Suprapubic skin (tissue), 4 donors: ENCODE measurements at places on chromosomes 12 and 14.

- no peak overlapping the region for H3K27ac ChIP-seq
- H3K27me3 ChIP-seq: peaks cover 4% of the 10 kb centered on the region
- DNase-seq: no peak
Measured at GRCh38 chr14:69932391-69932790, 53.2 kb downstream of the SMOC1 start.

DNA sequence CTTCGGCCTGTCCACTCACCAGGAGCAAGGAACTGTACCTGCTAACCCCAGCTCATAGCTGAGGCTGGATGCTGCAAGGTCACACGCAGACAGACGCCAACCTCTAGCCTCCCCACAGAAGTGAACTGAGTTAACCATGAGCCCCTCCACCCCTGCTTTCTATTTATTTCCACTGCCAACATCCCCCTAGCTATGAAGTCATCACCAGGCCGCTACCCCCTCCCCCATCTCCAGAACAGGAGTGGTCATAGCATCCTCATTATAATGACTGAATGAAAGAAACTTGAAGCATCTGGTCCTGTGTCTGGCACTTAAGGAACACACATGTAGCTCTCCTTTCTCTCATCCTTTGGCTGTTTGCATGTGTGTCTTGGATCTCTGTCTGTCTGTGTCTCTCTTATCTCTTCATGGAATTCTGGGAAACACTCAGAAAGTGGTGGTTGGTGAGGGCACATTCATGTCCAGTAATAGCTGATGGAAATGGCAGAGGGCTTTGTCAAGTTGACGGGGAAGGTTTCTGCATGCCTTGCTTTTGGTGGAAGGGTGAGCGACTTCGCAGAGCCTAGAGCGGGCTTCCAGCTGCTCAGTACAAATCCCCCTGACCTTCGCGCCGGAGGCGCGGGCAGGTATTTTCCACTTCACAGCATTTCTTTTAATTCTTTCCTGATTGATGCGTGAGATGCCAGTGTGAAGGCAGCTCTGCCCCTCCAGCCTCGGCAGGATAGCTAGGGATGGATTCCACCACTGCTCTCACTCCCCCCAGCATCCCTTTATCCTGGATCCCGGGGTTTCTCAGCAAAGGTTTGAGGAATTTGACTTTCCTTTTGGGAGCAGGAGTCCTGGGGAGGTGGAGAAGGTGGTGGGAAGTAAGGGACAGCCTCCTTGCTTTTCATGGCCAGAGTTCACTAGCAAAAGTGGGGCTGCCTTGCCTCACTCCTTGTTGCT is 198.2 kb downstream of the CHST11 start:
- H3K27me3 ChIP-seq: no peaks in the 10 kb centered on the region
- H3K27ac ChIP-seq: no peak overlapping the region
- DNase-seq: no peak
- H3K4me3 ChIP-seq: no peak overlapping the region

GRCh38 chr12:120720234-120720986 is 5.2 kb upstream of the ACADS start:
- DNase-seq: no peak
- H3K4me1 ChIP-seq: peaks cover 15% of the 10 kb centered on the region
- H3K36me3 ChIP-seq: peaks cover 72% of the 10 kb centered on the region
- H3K27me3 ChIP-seq: no peaks in the 10 kb centered on the region
- H3K4me3 ChIP-seq: no peak overlapping the region

DNA sequence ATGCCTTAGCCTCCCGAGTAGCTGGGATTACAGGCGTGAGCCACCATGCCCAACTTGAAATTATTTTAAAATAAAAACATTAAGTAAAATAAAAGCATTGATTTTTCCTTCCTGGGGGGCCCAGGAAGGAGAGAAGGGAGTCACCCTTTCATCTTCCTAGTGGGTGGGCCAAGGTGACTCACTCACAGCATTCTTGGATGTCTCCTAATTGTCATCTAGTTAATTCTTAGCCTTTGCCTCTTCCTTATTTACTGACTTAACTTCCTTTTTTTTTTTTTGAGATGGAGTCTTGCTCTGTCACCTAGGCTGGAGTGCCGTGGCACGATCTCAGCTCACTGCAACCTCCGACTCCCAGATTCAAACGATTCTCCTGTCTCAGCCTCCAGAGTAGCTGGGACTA is 29.2 kb downstream of the TMEM120B start:
- DNase-seq: no peak
- H3K4me1 ChIP-seq: no peaks in the 10 kb centered on the region
- H3K27me3 ChIP-seq: no peaks in the 10 kb centered on the region
- no peak overlapping the region for H3K27ac ChIP-seq
- no peaks in the 10 kb centered on the region for H3K36me3 ChIP-seq

DNA sequence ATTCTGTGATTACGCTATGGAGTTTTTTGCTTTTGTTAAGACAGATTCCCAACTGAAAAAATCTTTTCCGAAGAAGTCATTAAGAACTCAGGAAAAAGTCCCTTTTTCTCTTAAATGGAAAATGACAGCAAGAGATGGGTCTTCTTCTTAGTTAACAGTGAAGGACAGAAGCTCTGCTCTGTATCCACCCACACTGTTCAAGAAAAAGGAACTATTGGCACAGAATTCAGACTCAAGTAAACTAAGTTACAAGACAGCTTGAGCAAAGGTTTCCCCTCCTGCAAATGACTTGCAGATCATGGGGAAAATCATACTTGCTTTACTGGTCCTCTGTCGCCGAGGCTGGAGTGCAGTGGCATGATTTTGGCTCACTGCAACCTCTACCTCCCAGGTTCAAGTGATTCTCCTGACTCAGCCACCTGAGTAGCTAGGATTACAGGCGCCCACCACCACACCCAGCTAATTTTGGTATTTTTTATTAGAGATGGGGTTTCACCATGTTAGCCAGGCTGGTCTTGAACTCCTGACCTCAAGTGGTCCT is 137.1 kb upstream of the AEBP2 start:
- DNase-seq: no peak
- no peaks in the 10 kb centered on the region for H3K27me3 ChIP-seq
- H3K27ac ChIP-seq: no peak overlapping the region
- no peak overlapping the region for H3K4me3 ChIP-seq
- peaks cover 10% of the 10 kb centered on the region for H3K4me1 ChIP-seq

GRCh38 chr12:124281309-124281708 is 13.6 kb upstream of the RFLNA start:
- no peak overlapping the region for H3K27ac ChIP-seq
- H3K4me1 ChIP-seq: peaks cover 24% of the 10 kb centered on the region
- H3K36me3 ChIP-seq: no peaks in the 10 kb centered on the region
- peaks cover 34% of the 10 kb centered on the region for H3K27me3 ChIP-seq

GRCh38 chr14:77598366-77599070 is 17.9 kb downstream of the SPTLC2 start:
- H3K27me3 ChIP-seq: no peaks in the 10 kb centered on the region
- H3K4me3 ChIP-seq: no peak overlapping the region
- DNase-seq: no peak
- peaks cover 28% of the 10 kb centered on the region for H3K36me3 ChIP-seq

- H3K36me3 ChIP-seq: no peaks in the 10 kb centered on the region
- H3K27ac ChIP-seq: no peak overlapping the region
- H3K4me3 ChIP-seq: no peak overlapping the region
- H3K27me3 ChIP-seq: no peaks in the 10 kb centered on the region
Measured at GRCh38 chr12:80183939-80184338, 84.6 kb downstream of the OTOGL start.

- H3K27me3 ChIP-seq: peaks cover 100% of the 10 kb centered on the region
- no peak for DNase-seq
- peaks cover 56% of the 10 kb centered on the region for H3K4me1 ChIP-seq
- H3K4me3 ChIP-seq: peak overlapping the region; percentile 40
- H3K27ac ChIP-seq: no peak overlapping the region
Measured at GRCh38 chr14:60649875-60650372, 647 bp upstream of the SIX1 start.

DNA sequence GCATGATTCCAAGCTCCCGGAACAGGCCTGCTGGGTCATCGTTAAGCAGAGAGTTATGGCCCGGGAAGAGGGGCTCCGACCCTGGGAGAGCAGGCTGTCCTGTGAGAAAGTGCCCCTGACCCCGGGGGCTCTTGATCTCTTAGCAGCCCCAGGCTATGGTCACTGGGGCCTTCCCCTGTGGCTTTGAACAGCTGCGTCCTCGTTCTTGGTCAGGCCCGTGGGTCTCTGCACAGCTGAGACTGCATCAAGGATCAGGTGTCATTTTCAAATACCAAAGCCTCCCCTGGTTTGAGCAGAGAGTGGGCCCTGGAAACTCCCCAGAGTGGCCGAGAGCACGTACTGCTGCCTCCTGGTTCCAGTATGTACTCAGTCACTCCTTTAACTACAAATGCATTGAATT is 114.8 kb downstream of the ESRRB start:
- H3K27ac ChIP-seq: no peak overlapping the region
- H3K4me1 ChIP-seq: no peaks in the 10 kb centered on the region
- H3K27me3 ChIP-seq: no peaks in the 10 kb centered on the region
- no peaks in the 10 kb centered on the region for H3K36me3 ChIP-seq

DNA sequence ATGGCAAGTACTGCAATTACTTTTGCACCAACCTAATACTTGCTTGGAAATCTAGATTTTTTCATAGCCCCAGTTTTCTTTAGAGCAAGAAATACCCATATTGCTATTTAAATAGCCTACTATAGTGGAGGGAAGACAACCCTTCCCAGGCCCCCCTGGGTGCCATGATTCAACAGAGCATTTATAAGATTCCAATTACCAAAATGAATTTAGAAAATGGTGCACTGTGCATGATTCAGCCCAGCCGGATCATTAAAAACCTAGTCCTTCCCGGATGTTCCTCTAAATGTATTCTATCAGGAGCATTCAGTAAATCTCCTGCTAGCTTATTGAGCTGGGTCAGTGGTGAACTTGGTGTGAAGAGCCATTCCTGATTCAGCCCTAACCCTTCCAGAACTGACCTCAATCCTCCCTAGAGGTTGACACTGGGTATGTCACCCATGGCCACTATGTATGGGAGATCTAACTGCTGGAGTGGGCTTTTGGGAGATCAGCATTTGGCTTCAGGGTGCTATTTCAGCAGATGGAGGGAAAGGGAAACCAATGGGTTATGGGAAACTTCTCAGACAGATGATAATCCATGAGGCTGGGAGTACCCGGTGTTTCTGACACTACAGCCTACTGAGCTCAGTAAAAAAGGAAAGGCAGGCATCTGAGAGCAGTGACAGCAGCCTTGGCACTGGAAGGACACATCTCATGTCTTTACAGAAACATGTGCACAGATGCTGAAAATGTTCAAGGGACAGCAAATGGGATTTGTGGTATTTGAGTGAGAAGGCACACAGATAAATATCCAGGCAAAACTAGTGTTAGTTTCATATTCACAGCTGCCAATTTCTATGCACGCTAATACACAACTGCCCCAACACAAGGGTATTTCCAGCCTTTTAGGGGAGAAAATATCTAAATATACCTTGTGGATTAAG is 258.9 kb downstream of the DPF3 start:
- H3K4me1 ChIP-seq: no peaks in the 10 kb centered on the region
- no peaks in the 10 kb centered on the region for H3K36me3 ChIP-seq
- H3K4me3 ChIP-seq: no peak overlapping the region
- no peaks in the 10 kb centered on the region for H3K27me3 ChIP-seq

- H3K4me1 ChIP-seq: no peaks in the 10 kb centered on the region
- no peak for DNase-seq
- no peaks in the 10 kb centered on the region for H3K36me3 ChIP-seq
- no peaks in the 10 kb centered on the region for H3K27me3 ChIP-seq
- H3K27ac ChIP-seq: no peak overlapping the region
Measured at GRCh38 chr12:31868965-31869364, 90.2 kb upstream of the RESF1 start.

GRCh38 chr12:118908811-118909210 is 72.5 kb upstream of the SRRM4 start:
- H3K36me3 ChIP-seq: no peaks in the 10 kb centered on the region
- H3K4me1 ChIP-seq: no peaks in the 10 kb centered on the region
- no peak for DNase-seq
- H3K27me3 ChIP-seq: no peaks in the 10 kb centered on the region
- no peak overlapping the region for H3K27ac ChIP-seq

DNA sequence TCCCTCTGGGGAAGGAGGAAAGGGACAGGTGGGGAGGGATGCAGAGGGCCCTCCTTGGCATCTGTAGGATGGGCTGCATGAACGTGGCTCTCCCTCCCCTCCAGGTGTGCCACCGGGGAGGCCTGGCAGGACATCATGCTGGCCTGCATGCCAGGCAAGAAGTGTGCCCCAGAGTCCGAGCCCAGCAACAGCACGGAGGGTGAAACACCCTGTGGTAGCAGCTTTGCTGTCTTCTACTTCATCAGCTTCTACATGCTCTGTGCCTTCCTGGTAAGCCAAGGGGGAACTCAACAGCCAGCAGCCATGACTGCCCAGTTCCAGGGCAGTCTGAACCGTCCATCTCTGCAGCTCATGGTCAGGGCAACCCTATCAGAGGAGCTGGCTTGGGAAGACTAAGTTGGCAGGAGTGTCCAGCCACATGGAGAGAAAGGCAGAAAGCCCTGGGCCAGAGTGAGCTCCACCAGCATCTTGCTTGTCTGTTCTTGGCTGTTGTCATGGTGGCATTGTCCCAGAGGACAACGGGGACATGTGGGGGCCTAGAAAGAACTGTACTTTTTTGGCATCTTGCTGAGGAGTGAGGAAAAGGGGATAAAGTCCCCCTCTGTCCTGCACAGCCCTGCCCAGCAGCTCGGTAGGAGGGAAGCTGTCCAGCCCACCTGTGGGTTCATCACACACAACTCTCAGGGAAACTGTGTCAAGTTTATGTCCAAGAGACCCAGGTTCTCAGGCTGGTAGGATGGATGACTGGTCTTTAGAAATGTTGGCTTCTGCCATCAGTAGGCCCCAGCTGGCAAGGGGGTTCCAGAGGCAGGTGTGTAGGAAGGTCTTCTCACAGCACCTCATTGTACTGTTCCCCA is 129.8 kb upstream of the FKBP4 start:
- H3K4me3 ChIP-seq: no peak overlapping the region
- no peaks in the 10 kb centered on the region for H3K27me3 ChIP-seq

DNA sequence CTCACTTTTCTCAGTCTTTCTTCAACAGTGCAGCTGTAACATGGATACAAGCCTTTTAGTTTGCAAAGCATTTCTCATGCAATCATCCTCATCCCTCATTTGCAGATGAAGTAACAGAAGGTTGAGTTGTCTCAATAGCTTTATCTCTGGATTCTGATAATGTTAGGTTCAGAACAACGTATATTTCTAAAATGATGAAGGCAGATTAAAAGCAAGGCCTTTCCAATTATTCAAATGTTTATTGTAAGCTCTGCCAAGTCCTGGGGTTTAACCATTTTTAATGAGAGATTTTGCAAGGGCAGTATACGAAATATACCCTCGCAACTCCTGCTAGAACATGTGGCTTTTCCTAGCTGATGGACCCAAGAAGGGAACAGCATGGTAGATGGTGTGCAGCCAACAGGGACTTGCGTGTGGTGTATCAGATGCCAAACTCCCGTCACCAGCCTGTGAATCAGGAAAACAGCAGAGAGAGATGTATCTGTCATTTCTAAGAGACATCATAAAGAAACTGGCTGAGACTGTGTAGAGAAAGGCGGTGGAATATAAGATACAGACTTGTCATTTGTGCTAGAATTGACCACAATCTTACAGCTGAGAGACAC is 319.7 kb downstream of the MED13L start:
- H3K36me3 ChIP-seq: peaks cover 40% of the 10 kb centered on the region
- no peak overlapping the region for H3K4me3 ChIP-seq
- no peaks in the 10 kb centered on the region for H3K4me1 ChIP-seq
- no peaks in the 10 kb centered on the region for H3K27me3 ChIP-seq
